ENCODE measurements at places on chromosomes 7 and 10. TPM values are rescaled to one million over a fixed set of nuclear protein-coding genes. Genes with fewer than 3 reads are reported as not detected.

ATG9B gene
- polyA plus RNA-seq, result 3.2 TPM

LRIT1 gene
- not detected for polyA plus RNA-seq

HTRA1 gene
- polyA plus RNA-seq, result 12.2 TPM

CYP2C19 gene
- not detected for polyA plus RNA-seq

PON3 gene
- 1.6 TPM for polyA plus RNA-seq

PDZD7 gene
- polyA plus RNA-seq, result 1.7 TPM

HOXA6 gene
- not detected for polyA plus RNA-seq

VPS26A gene
- 23.1 TPM for polyA plus RNA-seq

NPFFR1 gene
- polyA plus RNA-seq, result 0.05 TPM

SLC29A4 gene
- polyA plus RNA-seq, result 6.4 TPM

CALHM3 gene
- not detected for polyA plus RNA-seq

PHYHIPL gene
- 0.27 TPM for polyA plus RNA-seq

DENND2A gene
- polyA plus RNA-seq, result 1.7 TPM

NUTM2E gene
- not detected for polyA plus RNA-seq

STEAP1B gene
- polyA plus RNA-seq, result 4.5 TPM

SLC25A28 gene
- polyA plus RNA-seq, result 16.4 TPM

CUBN gene
- polyA plus RNA-seq, result 0.06 TPM

PRKAR2B gene
- 76.8 TPM for polyA plus RNA-seq

ELFN1 gene
- 0.09 TPM for polyA plus RNA-seq

URGCP gene
- 6.6 TPM for polyA plus RNA-seq

LAMB1 gene
- polyA plus RNA-seq, result 53.5 TPM

OTUD1 gene
- 2.5 TPM for polyA plus RNA-seq

TMEM60 gene
- polyA plus RNA-seq, result 61.5 TPM

SPDYE5 gene
- 1.8 TPM for polyA plus RNA-seq

AGMO gene
- polyA plus RNA-seq, result 0.55 TPM

CUX1 gene
- polyA plus RNA-seq, result 49.9 TPM

CALML5 gene
- 0.26 TPM for polyA plus RNA-seq

C10orf53 gene
- polyA plus RNA-seq, result not detected

ANLN gene
- 21.6 TPM for polyA plus RNA-seq

IGFBP3 gene
- 7.6 TPM for polyA plus RNA-seq

MEOX2 gene
- 0.50 TPM for polyA plus RNA-seq

STAG3 gene
- 4.7 TPM for polyA plus RNA-seq

NOS3 gene
- 3.1 TPM for polyA plus RNA-seq

NCF1 gene
- polyA plus RNA-seq, result 3.1 TPM

NPY4R gene
- polyA plus RNA-seq, result not detected

ASZ1 gene
- not detected for polyA plus RNA-seq

CYCS gene
- polyA plus RNA-seq, result 385 TPM

UPK3B gene
- polyA plus RNA-seq, result 3.8 TPM

IGFBP1 gene
- polyA plus RNA-seq, result not detected

TES gene
- 31.9 TPM for polyA plus RNA-seq

UPK3BL1 gene
- polyA plus RNA-seq, result 5.0 TPM

ACHE gene
- 3.6 TPM for polyA plus RNA-seq

TSPAN12 gene
- polyA plus RNA-seq, result 9.7 TPM

RBP3 gene
- not detected for polyA plus RNA-seq

EVX1 gene
- not detected for polyA plus RNA-seq

CSGALNACT2 gene
- 2.4 TPM for polyA plus RNA-seq

TRIL gene
- 1.2 TPM for polyA plus RNA-seq

TTYH3 gene
- polyA plus RNA-seq, result 62.3 TPM
